ENCODE measurements at places on chromosomes 7 and 10.
A peak's percentile ranks its signal among the peaks of the same experiment; 100 is the strongest.

GRCh38 chr10:77892021-77892739 is 34.4 kb downstream of the DLG5 start:
- DNase-seq: no peak

GRCh38 chr10:5168897-5169420 is 16.0 kb downstream of the AKR1C8 start:
- peak; percentile 2 for DNase-seq

- no peak for DNase-seq
These were observed 12.6 kb downstream of the FAM200A start for GRCh38 chr7:99539213-99539811.

DNA sequence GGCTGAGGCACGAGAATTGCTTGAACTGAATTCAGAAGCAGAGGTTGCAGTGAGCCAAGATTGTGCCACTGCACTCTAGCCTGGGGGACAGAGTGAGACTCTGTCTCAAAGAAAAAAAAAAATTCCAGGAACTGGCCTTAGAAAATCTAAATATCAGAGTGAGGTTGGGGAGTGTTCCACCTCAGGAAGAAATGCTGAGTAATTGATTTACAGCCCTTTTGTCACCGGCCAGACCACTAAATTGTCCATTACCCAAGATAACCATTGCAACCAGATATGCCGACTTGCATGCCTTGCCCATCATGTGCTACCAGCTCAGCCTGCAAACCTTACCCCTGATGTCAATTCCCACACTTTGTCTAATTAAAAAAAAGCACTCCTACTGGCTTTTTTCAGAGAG is 42.4 kb downstream of the CRCP start:
- DNase-seq: no peak

DNA sequence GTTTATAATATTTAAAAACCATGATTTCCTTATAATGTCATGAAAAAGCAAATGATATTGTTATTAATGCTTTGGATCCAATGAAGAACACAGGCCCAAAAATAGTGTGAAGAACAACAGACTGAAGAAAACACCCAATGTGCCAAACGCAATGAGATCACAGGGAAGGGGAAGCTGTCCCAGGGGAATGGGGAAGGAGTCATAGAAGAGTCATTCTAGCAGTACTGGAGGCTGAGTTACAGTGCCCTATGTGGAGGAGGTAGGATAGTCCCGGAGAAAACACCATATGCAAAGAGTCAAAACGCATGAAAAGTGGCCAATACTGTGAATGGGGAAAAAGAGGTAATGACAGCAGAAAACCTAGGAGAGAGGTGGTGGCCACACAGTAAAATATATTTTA is 50.9 kb downstream of the TPK1 start:
- no peak for DNase-seq

GRCh38 chr7:47418601-47419309 is 163.2 kb downstream of the TNS3 start:
- no peak for DNase-seq

GRCh38 chr7:112137141-112138101 is 68.8 kb downstream of the DOCK4 start:
- DNase-seq: no peak

GRCh38 chr7:1608318-1608717 is 38.5 kb upstream of the PSMG3 start:
- no peak for DNase-seq

DNA sequence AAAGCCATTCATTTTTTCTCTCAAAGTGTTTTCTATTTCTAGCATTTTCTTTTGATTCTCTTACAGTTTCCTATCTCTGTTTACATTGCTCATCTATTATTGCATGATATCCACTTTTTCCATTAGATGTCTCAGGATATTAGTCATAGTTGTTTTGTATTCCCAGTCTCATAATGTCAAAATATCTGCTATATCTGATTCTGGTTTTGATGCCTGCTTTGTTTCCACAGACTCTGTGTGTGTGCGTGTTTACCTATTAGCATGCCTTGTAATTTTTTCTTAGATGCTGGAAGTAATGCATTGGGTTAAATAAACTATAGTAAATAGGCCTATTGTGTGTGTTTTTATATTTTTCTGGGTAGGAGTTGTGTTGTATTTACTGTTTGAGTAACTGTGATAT is 1126.3 kb downstream of the SORCS1 start:
- no peak for DNase-seq

DNA sequence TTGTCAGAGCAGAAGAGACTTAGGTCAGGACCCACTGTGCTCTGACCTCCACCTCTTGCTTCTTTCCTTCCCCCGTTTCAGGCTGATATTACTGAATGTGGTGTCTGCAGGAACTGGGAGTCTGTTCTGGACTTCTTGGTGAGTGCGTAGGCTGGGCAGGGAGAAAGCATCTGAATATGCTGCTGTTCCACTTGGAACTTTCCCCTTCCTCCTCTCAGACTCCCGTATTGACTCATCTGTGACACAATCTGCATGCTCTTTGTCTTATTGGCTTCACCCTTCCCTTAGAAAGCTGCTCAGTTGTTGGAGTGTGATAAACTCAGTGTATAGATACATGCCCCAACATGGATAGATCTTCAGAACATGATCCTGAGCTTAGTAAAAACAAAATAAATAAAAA is 137.6 kb upstream of the HABP2 start:
- DNase-seq: no peak

- no peak for DNase-seq
These were observed 8.0 kb downstream of the ELFN1 start for GRCh38 chr7:1678081-1678543.

- DNase-seq: no peak
These were observed 12.7 kb upstream of the LARP4B start for GRCh38 chr10:944034-944831.

- no peak for DNase-seq
These were observed 126.5 kb downstream of the GFRA1 start for GRCh38 chr10:116146372-116147140.
